ENCODE measurements at places on chromosomes 3 and 15.

- no peak for DNase-seq
These were observed 2.6 kb upstream of the CCR4 start for GRCh38 chr3:32948625-32949445.

GRCh38 chr3:193791041-193792032 lies 198.3 kb downstream of the OPA1 start:
- DNase-seq: no peak

- no peak for DNase-seq
These were observed 49.0 kb downstream of the UBE2E2 start for GRCh38 chr3:23252122-23252521.

GRCh38 chr3:37590328-37591079 lies 271.2 kb upstream of the CTDSPL start:
- no peak for DNase-seq

GRCh38 chr15:90309020-90309419 lies 43.1 kb upstream of the ZNF774 start:
- DNase-seq: no peak

GRCh38 chr3:66304293-66304692 lies 83.5 kb downstream of the SLC25A26 start:
- no peak for DNase-seq

- DNase-seq: no peak
These were observed 119.5 kb downstream of the USP13 start for GRCh38 chr3:179772297-179772696.

- DNase-seq: no peak
These were observed 5.7 kb upstream of the CLK3 start for GRCh38 chr15:74609938-74610301.

GRCh38 chr3:127985655-127986225 lies 66.5 kb upstream of the SEC61A1 start:
- no peak for DNase-seq

- no peak for DNase-seq
These were observed 70.9 kb upstream of the LPP start for GRCh38 chr3:188083011-188083410.

- no peak for DNase-seq
These were observed 361.9 kb downstream of the CLSTN2 start for GRCh38 chr3:140296796-140297352.

DNA sequence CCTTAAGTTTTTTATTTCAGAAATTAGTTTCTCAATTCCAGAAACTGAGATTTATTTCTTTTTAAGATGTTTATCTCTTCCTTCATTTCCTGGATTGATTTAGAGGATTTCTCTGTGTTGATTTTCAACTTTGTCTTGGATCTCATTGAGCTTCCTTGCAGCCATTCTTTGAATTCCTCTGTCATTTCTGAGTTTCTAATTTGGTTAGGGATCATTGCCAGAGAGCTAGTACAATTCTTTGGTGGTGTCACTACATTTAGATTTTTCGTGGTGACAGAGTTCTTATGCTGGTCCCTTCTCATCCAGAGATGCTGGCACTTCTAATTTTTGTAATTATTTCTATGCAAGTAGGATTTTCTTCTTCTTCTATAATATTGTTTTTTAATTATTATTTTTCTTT lies 691.1 kb upstream of the NAALADL2 start:
- no peak for DNase-seq

DNA sequence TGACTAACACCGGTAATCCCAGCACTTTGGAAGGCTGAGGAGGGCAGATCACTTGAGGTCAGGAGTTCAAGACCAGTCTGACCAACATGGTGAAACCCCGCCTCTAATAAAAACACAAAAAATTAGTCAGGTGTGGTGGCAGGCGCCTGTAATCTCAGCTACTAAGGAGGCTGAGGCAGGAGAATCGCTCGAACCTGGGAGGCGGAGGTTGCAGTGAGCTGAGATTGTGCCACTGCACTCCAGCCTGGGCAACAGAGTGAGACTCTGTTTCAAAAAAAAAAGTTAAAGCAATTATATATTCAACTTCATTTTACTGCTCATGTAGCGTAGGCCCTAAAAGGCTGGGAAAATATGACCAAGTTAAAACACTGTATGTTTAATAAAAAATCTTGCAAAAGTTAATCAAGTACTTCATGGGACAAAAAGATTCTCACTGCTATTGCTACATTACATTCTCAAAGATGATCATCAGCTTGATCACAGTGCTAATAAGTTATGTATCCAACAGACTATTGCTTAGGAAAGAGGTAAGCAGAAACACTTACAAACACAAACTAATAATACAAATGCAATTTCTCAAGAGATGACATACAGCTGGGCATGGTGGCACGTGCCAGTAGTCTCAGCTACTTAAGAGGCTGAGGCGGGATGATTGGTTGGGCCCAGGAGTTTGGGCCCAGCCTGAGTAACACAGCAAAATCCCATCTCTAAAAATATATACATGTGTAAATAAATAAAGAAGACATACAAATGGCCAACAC lies 2.7 kb downstream of the COPS2 start:
- DNase-seq: no peak

DNA sequence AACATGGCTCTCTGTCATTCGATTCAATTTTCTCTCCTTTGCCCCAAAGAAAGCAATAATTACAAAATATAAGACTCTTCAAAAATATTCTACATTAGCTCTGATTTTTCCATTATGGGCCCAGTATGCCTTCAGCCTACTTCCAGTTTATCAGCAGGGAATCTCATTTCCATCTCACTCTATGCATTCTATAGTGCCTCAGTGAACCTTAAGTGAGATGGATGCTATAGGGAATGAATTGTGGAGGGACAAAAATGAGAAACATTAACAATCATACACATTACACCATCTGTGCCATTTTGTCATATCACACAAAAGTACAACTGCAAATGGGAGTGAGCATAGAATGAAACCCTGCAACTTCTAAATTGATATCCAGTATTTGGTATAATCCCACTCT lies 50.7 kb upstream of the TSPAN3 start:
- DNase-seq: no peak

GRCh38 chr3:97930018-97930417 lies 42.2 kb downstream of the RIOX2 start:
- no peak for DNase-seq
